NCI-H1694 treated with DMSO at 0.1 percent for 48 hours (cell line): ENCODE measurements at places on chromosomes 7 and 10.

DNA sequence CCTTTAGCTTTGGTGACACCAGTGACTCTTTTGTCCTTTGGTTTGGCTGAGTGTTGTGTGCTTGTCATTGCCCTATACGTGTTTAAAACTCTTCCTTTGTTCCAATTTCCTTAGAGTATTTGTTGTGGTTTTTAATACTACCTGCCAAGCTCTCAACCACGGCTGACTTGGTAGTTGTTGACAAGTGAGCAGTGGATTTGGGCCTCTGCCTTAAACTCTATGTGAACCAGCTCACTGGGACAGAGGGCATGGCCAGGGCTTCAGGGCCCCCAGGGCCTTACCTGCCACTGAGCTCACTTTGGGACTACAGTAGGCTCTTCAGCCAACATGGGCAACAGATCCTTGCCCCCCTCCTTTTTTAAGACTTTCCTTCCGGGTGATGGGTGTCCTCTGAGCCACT lies 9.6 kb upstream of the DMBT1 start:
- DNase-seq, result no peak

DNA sequence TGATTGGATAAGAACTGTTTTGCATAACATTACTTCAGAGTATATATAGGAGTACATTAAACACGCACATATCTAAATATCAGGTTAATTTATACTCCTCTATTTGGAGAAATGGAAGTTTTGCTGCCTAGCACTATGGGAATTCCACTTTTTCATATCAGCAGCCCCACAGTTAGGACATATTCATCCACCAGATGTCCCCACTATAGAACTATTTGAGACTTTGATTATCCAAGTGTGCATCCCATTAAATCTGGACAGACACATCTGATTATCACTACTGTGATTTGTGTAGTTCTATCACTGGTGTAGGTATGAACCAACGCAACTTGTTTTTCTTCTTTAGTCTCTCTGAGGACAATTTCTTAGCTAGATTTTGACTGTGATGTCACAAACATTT lies 345.7 kb downstream of the THSD7A start:
- no peak for DNase-seq

GRCh38 chr7:37786741-37787569 lies 61.4 kb upstream of the NME8 start:
- DNase-seq, result no peak

GRCh38 chr10:75814014-75814413 lies 382.6 kb downstream of the LRMDA start:
- DNase-seq, result no peak

DNA sequence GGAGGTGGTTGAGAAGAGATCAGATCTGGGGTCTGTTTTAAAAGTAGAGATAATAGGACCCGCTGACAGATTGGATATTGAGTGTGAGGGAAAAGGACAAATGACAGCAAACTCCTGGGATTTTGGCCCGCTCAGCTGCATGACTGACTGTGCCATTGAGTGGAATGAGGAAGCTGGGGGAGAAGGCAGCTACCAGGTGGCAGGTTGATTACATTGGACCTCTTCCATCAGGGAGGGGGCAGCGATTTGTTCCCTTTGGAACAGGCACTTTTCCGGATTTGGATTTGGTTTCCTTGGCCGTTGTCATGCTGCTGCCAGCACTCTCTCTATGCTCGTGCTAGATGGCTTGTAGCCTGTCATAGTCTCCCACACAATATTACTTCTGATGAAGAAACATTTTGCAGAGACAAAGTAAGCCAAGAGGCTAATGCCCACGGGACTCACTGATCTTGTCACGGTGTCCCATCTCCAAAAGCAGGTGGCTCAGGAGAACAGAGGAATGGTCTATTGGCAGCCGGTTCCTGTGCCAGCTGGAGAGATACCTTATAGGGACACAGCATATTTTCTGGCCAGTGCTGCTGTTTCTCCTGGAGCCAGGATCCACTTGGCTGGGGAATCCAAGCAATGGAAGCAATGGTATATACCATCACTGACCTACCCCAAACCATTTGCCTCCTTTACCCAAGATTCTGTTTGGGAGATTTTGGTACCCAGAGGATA lies 69.1 kb upstream of the WAC start:
- peak; percentile 36 for DNase-seq

DNA sequence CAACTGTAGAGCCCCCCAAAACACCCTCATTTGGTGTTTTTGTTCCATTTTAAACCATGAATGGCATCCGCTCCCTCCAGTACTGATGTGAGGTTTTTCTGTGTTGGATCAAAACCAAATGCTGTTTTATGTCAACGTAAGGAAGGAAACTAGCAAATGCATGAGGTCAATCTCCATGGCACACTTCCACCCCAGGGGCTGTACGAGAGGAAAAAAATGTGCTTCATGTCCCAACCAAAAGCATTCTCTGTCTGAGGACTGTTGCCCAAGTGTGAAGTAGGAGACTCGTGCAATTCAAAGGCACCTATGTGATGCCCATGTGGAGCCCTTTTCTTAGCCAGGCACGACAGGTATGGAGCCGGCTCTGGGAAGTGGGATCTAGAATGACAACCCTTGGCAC lies 180.3 kb upstream of the MKI67 start:
- no peak for DNase-seq
